IMR-90 (cell line): ENCODE measurements at places on chromosomes 12 and 14. TPM values are rescaled to one million over a fixed set of nuclear protein-coding genes. Genes with fewer than 3 reads are reported as not detected.

Gene IAPP
- total RNA-seq = not detected in 2 replicates

Gene IL22
- not detected in 2 replicates for total RNA-seq

Gene NTF3
- total RNA-seq = 12.2 TPM in 2 replicates

Gene SRGAP1
- total RNA-seq = 10.0 and 14.4 TPM in 2 replicates

Gene ADGRD1
- not detected in 2 replicates for total RNA-seq

Gene SELPLG
- 2.8 and 3.2 TPM in 2 replicates for total RNA-seq

Gene SYCP3
- under 0.01 TPM in 1 of 2 replicates, not detected in the other for total RNA-seq

Gene INSM2
- not detected in 2 replicates for total RNA-seq

Gene THAP2
- 1.4 and 2.8 TPM in 2 replicates for total RNA-seq

Gene DEPDC4
- 0.72 and 7.5 TPM in 2 replicates for total RNA-seq

Gene ESPL1
- total RNA-seq = 5.6 and 6.5 TPM in 2 replicates

Gene KRT6C
- not detected in 2 replicates for total RNA-seq

Gene KERA
- not detected in 2 replicates for total RNA-seq

Gene ANKRD13A
- total RNA-seq = 364 and 449 TPM in 2 replicates

Gene CCDC91
- 14.7 and 17.5 TPM in 2 replicates for total RNA-seq

Gene SMOC1
- 0.90 and 1.1 TPM in 2 replicates for total RNA-seq

Gene ACOT6
- total RNA-seq = not detected in 2 replicates

Gene RERG
- total RNA-seq = not detected in 2 replicates

Gene OR6J1
- total RNA-seq = not detected in 2 replicates

Gene ACRBP
- total RNA-seq = not detected in 2 replicates

Gene PA2G4
- total RNA-seq = 198 and 251 TPM in 2 replicates

Gene P2RX7
- under 0.01 and 0.18 TPM in 2 replicates for total RNA-seq

Gene SIX1
- 7.7 and 8.6 TPM in 2 replicates for total RNA-seq

Gene OR4E2
- total RNA-seq = not detected in 2 replicates

Gene TRPV4
- total RNA-seq = 1.1 TPM in 2 replicates

Gene AICDA
- not detected in 2 replicates for total RNA-seq

Gene TAS2R8
- total RNA-seq = not detected in 2 replicates

Gene C1QL4
- 0.18 and 0.28 TPM in 2 replicates for total RNA-seq

Gene ZNF891
- total RNA-seq = 0.36 and 0.56 TPM in 2 replicates

Gene NANOG
- not detected in 2 replicates for total RNA-seq

Gene CHD8
- total RNA-seq = 55.0 and 58.9 TPM in 2 replicates

Gene AGAP2
- 0.18 and 0.28 TPM in 2 replicates for total RNA-seq

Gene TMEM121
- total RNA-seq = 2.7 and 3.9 TPM in 2 replicates

Gene TAS2R7
- not detected in 2 replicates for total RNA-seq

Gene TAS2R42
- total RNA-seq = not detected in 2 replicates

Gene SLC6A13
- under 0.01 and 0.28 TPM in 2 replicates for total RNA-seq

Gene EEF1AKMT3
- total RNA-seq = 3.2 and 3.6 TPM in 2 replicates

Gene MAPK1IP1L
- 37.2 and 44.8 TPM in 2 replicates for total RNA-seq

Gene RFC5
- 20.1 and 20.6 TPM in 2 replicates for total RNA-seq

Gene DNAJC22
- total RNA-seq = 6.7 and 8.1 TPM in 2 replicates

Gene SLCO1B1
- total RNA-seq = not detected in 2 replicates

Gene ZNF605
- total RNA-seq = 9.9 and 11.4 TPM in 2 replicates

Gene YAF2
- total RNA-seq = 14.2 and 17.8 TPM in 2 replicates
